Stimulated activated CD8-positive, alpha-beta memory T cell treated with anti-CD3 and anti-CD28 coated beads, Interleukin-2, amount 100 ng/mL, for 1 hour (primary cell): ENCODE measurements at places on chromosomes 5 and 9.

- no peak for DNase-seq
These were observed 271.2 kb downstream of the EDIL3 start for GRCh38 chr5:84113246-84114105.

GRCh38 chr5:145407300-145408047 is 427.7 kb downstream of the PRELID2 start:
- no peak for DNase-seq

DNA sequence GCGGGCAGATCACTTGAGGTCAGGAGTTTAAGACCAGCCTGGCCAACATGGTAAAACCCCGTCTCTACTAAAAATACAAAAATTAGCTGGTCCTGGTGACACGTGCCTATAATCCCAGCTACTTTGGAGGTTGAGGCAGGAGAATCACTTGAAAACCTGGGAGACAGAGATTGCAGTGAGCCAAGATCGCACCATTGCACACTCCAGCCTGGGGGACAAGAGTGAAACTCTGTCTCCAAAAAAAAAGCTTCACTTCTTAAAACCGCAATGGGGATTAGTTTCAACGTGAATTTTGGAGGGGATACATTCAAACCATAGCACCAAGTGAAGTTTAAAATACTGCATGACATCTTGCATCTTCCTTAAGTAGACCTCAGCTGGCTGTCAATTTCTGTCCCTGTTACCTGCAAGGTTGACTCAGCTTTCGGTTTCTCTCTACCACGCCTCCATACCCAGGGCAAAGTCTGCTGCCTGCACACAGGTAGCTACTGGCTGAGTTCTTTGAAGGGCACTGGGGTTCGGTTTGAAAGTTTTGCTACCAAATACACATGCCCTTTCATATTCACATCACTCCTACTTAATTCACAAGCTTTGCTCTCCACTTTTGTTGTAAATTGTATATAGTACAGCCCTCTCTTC is 69.3 kb downstream of the KIAA1958 start:
- DNase-seq = no peak

DNA sequence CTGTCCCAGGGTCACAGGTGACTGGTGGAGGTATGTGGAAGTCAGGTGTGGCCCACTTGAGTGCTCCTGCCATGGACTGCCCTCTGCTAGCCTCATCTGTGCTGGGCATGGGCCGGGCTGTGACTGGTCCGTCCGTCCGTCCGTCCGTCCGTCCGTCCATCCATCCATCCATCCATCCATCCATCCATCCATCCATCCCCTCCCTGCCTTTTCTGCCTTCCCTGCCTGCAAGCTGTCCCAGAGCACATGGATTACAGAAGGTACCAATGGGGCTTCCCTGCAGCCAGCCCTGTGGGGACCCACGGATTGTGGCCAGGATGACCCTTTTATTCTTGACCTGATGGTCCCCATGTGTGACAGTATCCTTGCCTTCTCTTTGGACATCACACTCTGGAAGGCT is 92.5 kb downstream of the MACROH2A1 start:
- no peak for DNase-seq

DNA sequence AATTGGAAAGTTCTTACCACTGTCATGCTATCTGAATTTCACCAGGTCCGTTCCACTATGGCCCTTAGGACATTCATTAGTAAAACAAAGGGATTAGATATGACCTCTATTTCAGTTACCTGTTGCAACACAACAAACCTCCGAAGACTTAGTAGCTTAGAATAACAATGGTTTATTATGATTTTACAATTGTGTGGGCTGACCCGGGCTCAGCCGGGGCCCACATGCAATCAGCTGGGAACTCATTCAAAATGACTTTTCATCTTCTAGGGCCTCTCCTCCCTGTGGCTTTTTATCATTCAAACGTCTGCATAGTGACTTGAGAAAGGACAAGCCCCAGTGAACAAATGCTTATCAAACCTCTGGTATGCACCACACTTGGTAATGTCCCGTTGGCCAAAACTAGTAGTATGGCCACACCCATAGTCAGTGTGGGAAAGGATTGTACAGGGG is 2.3 kb upstream of the FBXW11 start:
- DNase-seq = no peak

- no peak for DNase-seq
These were observed 32.2 kb upstream of the ENHO start for GRCh38 chr9:34555002-34555348.

GRCh38 chr9:80789831-80790230 is 899.5 kb downstream of the TLE1 start:
- DNase-seq = no peak

DNA sequence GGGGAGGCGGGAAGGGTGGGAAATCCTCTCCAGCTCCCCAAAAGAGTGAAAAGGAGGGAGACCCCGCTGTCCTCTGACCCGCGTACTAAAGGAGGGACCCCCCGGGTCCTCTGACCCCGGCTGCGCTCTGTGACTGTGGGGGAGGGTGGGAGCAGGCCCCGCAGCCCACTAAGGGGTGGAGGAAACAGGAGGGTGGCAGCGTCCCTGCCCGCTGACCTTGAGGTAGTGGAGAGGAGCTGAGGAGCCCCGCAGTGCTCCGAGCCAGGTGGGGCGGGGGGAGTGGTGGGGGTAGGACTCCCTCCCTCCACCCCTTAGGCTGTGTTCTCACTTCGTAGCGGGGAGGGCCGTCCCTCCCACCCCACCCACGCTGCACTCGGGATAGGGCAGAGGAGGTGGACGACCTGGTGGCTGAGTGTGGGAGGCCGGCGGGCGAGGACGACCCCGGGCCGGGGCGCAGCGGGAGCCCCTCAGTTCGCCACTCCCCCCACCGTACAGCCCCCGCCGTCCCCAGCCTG is 449 bp upstream of the ADCY2 start:
- DNase-seq = no peak

DNA sequence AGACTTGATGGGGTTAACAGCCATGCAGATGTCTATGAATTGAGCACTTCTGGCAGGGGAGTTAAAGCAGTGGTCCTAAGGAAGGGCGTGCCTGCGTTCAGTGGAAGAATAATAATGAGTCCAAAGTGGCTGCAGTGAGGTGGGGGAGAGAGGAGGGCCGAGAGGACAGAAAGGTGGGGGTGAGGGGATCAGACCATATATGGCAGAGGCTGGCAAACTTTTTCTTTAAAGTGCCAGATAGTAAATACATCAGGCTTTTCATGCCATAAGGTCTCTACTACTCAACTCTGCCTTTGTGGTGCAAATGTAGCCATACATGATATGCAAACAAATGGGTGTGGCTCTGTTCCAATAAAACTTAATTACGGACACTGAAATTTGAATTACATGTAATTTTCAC is 77.1 kb downstream of the STRBP start:
- DNase-seq = no peak

DNA sequence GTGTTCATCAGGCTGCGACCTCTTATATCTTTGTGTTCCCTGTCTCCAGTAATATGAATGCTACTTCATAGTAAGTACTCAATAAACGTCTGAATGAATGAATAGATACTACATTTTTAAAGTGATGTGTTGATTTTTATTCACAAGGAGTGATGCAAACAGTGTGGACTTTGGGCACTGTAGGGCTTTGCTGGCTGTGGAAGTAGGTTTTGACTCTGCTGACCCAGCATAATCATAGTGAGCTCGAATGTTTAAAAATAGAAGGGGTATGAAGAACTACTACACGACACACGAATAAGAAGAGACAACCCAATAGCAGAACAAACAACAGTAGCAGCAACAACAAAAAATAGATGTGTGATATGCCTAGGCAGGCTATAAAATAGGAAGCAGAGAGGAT is 147.4 kb downstream of the SH3GL2 start:
- no peak for DNase-seq
